Psoas muscle (tissue), 8 donors: ENCODE measurements at places on chromosomes 13 and 19. TPM values are rescaled to one million over a fixed set of nuclear protein-coding genes. Genes with fewer than 3 reads are reported as not detected.

Gene CEP89
- polyA plus RNA-seq = 9.3 TPM

Gene KDELR1
- polyA plus RNA-seq = 37.0 TPM

Gene FUT2
- polyA plus RNA-seq = not detected

Gene CPB2
- not detected for polyA plus RNA-seq

Gene NCR1
- polyA plus RNA-seq = not detected

Gene FOXA3
- 0.23 TPM for polyA plus RNA-seq

Gene OR4F17
- polyA plus RNA-seq = not detected

Gene C19orf18
- polyA plus RNA-seq = 0.30 TPM

Gene C3
- polyA plus RNA-seq = 37.7 TPM
